ENCODE measurements at places on chromosomes 13 and 19.
A peak's percentile ranks its signal among the peaks of the same experiment; 100 is the strongest.

DNA sequence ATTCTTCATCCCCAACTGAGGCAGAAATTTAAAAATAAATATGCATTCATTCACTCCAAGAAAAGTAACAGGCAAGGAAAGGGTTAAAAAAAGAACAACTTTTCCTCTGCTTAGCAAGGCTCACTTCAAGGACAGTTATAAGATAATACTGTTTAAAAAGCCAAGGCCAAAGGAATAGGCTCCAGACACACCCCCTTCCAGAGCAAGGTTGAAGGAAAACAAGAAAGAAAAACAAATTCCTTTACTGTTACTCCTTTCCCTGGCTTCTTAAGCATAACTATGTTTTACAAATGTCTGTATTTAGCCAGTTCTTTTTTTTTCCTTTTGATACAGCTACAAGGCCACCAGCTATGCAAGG is 8.5 kb downstream of the SIGLEC11 start:
- DNase-seq: no peak

- DNase-seq: peak; percentile 6
Observed at GRCh38 chr19:38545596-38545995, 72.2 kb downstream of the MAP4K1 start.

GRCh38 chr19:50959731-50960500 is 7.1 kb upstream of the KLK5 start:
- DNase-seq: no peak

DNA sequence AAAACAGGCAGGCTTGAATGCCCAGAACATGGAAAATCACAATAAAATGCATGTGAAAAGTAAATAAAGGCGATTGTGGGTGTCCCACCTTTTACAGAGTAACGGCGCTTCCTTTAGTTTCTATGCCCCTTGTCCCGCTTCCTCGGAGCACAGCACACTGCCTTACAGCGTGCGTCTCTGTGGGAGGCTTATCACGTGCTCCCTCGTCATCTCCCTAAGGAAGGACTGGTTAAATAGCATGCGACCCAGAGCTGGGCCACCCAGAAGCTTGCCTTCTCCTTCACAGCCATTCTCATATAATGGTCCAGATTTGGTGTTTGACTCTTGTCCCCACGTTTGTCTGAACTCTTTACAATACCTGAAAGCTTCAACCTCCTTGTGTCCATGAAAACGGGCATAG is 56.6 kb downstream of the LIG4 start:
- no peak for DNase-seq

DNA sequence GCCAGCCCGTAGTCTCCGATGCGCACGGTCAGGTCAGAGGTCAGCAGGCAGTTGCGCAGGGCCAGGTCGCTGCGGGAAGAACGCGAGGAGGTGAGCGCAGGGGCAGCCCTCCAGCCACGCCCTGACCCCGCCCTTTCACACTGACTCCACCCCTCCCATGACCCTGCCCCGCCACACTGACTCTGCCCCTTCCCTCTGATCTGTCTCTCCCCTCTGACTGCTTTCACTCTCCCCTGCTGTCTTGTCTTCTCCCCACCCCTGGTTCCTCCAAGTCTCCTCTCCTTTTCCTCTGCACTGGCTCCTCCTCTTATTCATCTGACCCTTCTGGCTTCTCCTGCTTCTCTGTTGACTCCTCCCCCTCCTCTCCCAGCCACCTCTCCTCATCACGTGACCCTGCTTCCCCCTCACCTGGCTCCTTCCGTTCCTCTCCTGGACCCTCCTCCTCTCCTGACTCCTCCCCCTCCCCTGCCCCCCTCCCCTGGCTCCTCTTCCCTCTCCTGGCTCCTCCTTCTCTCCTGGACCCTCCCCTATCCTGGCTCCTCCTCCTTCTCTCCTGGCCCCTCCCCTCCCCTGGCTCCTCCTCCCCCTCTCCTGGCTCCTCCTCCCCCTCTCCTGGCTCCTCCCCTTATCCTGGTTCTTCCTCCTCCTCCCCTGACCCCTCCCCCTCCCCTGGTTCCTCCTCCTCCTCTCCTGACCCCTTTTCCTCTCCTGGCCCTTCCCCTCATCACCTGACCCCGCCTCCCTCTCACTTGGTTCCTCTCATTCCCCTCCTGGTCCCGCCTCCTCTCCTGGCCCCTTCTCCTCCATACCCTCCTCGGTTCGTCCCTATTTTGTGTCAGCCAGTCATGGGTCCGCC is 9.9 kb downstream of the LMTK3 start:
- peak; percentile 51 for DNase-seq

DNA sequence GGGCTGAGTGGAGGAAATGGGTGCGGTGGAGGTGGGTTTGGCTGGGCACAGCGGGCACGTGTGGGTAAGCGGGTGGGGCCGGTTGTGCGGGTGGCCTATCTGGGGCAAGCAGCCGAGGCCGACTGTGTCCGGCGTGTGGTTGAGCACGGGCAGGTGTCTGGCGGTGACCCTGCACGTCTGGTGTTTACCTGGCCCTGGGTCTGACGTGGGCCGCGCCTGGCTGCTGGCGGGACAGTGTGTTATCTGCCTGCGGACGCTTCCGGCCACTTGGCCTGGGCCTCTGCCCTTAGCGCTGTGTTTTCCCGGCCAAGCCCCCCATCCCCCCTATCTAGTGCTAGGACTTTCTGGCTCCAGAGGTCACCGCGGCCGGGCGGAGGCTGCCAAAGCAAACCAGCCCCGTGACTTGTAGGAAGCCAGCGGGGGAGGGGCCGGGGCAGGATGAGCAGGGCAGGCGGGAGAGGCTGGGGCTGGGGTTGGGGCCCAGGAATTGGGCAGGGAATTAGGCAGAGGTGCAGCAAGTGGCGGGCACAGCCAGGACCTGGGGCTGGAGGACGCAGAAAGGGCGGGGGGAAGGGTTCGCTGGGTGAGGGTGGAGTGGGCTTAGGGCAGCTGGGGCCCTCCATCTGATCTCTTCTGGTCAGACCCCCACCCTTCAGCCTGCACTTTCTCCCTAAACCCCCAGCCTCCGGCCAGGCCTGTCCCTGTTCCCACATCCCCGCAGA is 534 bp upstream of the HPN start:
- no peak for DNase-seq

GRCh38 chr19:52492201-52492993 is 35.1 kb upstream of the ZNF808 start:
- peak; percentile 1 for DNase-seq

- peak; percentile 57 for DNase-seq
Observed at GRCh38 chr19:48558018-48558684, 6.2 kb downstream of the SULT2B1 start.

DNA sequence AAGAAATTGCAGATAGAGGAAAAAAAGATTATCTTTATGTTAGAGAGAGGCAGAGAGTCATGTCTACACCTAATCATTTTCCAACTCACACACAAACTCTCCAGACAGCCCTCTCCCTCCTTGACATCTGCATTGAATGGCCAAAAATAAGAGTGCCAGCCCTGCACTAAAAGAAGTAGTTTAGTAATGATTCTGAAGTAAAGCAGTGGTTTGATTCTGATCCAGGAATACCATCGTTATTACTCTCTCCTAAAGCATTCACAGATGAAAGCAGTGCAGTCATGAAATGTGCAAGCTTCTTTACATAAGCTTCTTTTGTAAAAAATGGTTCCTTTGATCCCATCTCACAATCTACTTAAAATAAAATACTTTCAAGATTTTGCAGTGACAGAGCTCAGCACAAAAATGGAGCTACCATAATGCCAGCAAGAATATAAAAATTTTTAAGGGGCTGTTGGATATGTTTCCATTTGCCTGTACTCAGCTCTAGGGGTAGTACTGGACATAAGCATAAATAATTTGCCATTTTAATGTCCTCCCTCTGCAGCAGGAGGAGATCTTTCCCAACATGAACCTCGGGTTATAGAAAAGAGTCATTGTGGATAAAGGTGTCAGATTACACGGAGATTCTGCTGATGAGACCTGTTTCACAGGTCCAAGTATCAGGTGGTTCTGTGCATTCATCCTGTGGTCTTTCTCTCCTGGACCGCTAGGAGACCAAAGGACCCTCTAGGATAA is 406.3 kb downstream of the DCT start:
- peak; percentile 93 for DNase-seq

- DNase-seq: no peak
Observed at GRCh38 chr13:77653301-77653700, 44.2 kb upstream of the SLAIN1 start.

DNA sequence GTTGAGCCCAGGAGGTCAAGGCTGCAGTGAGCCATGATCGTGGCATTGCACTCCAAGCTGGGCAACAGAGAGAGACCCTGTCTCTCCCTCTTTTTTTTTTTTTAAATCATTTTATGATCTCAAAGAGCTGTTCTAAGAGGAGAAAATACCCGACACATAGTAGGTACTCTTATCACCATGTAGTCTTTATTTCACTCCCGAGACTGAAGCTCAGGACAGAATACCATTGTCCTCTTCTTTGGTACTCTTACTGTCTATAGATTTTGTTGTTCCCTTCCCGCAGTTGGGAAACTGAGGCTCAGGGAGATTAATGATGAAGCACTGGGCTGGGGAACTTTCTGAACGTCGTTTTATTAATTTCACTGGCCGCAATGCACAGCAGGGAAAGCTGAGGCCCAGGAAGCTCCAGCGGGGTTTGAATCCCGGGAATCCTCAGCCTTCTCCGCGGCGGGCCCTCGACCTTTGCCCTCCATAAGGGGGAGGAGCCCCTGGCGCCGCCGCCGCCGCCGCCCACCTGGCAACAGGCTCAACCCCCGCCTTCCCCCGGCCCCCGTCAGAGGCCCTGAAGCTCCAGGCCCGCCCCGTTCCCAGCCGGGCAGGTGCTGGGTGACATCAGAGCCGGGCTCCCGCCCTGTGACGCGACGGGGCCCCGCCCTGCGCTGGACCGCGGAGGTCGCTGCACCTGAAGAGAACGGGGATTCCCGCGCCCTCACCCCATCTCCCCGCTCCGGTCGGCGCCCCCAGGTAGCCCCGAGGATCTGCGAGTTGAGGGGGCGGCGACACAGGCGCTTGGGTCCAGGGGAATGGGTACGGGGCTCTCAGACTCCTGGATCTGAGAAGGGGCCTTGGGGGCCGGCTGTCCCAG is 1.6 kb downstream of the MYH14 start:
- DNase-seq: no peak

DNA sequence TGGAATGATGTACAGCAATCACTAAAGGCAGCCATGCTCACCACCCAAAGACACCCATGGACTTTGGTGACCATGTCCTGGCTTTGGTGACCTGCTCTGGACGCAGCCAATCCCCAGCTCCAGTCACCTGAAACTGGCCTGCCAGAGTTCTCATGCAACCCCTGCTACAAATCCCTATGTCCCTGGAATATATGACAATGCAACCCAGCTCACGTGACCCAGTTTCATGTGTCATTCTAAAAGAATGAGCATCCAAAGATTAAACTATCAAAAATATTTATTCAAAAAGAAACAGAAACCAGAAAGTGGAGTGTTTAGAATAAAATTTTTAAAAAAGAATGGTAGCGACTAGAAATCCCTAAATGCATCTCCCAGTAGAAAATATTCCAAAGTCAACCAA is 203.3 kb upstream of the IRS2 start:
- peak; percentile 65 for DNase-seq

GRCh38 chr13:97019236-97019635 is 25.0 kb upstream of the OXGR1 start:
- no peak for DNase-seq

DNA sequence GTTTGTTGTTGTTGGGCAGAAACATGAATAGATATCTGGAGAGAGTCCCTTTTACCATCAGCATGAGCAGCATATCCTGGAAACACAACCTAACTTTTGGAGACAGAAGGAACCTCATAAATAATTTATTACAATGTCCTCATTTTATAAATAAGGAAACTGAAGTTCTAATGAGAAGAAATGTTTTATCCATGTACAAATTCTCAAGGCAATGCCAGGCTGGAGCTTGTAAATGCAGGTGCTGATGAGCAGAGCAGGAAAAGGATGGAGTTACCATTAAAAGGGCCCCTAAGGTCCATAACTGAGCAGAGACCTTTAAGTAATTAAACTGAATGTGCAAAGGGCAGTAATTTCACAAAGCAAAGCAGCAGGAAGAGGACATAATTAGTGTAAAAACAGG is 17.3 kb downstream of the LCP1 start:
- DNase-seq: no peak

- DNase-seq: no peak
Observed at GRCh38 chr19:14779151-14779550, 791 bp upstream of the ADGRE2 start.

- no peak for DNase-seq
Observed at GRCh38 chr13:90122531-90122930, 1225.0 kb upstream of the MIR17HG start.

DNA sequence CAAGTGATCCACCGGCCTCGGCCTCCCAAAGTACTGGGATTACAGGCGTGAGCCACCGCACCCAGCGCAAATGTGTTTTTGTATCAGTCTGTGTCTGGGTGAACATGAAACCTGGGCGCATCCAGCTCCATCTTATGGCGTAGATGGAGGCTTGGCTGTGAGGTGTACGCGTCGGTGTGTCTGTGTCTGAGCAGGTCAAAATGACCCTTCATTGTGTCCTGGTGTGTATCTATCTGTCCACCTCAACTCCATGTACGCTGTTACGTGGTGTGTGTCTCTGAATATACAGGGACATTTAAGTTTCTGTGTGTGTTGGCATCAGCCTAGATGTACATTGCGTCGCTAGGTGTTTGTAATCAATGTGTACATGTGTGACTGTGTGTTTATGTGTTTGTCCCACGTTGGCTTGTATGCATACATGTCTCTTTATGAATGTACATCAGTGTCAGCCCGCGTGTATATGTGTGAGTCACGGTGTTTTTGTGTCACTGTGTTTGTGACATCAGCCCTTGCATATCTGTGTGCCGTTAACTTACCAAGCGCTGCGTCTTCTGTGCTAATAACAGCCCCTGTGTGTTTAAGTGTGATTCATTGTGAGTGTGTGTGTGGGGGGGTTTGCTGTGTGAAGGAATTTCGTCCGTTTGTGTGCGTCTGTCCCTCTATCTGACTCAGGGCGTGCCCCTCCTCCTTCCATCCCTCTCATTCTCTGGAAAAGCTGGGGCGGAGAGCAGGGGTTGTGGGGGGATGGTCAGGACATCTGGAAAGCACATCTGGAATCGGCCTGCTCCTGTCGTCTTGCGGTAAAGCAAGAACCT is 6.4 kb downstream of the AXL start:
- peak; percentile 100 for DNase-seq

GRCh38 chr19:51724543-51724942 is 752 bp upstream of the HAS1 start:
- DNase-seq: peak; percentile 23

All from fibroblast of skin of right biceps (primary cell).